ENCODE measurements at places on chromosomes 5 and 9.

GRCh38 chr9:2230362-2230761 lies 215.2 kb downstream of the SMARCA2 start:
- DNase-seq = no peak

- no peak for DNase-seq
Measured at GRCh38 chr5:37254581-37254980, 5.4 kb upstream of the CPLANE1 start.

GRCh38 chr9:90956026-90956810 lies 154.6 kb downstream of the SYK start:
- no peak for DNase-seq

- DNase-seq = no peak
Measured at GRCh38 chr9:108854094-108854493, 1.7 kb downstream of the ACTL7B start.

- no peak for DNase-seq
Measured at GRCh38 chr5:169024421-169024820, 276.5 kb downstream of the SLIT3 start.

DNA sequence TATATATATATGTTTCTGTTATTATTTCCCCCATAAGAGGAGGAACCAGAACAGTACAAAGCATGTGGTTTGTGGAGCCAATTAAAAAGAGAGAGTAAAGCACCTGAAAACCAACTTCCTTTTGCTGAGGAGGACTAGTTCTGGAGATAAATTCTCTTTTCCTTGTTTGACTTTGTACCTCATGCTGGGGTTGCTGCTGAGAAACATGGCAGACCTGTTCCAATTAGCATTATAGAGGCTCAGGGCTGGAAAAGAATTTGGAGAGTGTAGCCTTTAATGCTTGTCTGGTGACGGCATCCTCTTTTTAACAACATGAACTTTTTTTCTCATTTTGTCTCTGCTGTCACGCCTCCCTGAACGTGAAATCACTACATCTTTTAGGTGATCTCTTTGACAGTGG lies 32.8 kb upstream of the NMUR2 start:
- DNase-seq = no peak

DNA sequence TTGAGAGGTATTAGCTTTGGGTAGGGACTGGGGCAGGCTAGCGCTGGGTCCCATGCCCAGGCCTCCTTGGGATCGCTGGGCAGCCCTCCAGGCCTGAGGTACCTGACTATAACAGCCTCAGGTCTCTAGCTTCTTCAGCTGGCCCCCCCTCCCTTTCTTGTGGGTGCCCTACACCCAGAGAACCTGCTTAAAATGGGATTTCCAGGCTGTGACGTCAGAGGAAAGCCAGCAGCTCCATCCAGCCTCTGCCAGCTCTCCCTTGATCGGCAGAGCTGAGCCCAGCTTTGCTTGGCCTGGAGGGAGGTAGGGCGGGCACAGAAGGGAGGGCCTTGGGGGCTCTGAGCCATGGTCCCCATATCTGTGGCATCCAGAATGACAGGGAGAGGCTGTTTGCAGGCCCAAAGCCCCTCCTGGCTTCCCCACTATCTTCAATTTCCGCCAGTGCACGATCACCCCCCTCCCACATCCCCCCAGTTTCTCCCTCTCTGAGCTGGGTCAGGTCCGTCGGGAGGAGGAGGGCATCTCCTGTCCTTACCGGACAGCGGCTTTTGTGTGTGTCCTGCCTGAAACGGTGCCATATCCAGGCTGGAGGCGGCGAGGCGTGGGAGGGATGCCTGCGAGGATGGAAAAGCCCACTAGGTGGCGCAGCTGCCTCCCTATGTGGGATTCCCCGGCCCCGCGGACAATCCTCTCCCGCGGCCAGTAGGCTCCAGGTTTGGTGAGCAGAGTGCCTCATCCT lies 10.8 kb downstream of the REEP2 start:
- DNase-seq = peak; percentile 63

DNA sequence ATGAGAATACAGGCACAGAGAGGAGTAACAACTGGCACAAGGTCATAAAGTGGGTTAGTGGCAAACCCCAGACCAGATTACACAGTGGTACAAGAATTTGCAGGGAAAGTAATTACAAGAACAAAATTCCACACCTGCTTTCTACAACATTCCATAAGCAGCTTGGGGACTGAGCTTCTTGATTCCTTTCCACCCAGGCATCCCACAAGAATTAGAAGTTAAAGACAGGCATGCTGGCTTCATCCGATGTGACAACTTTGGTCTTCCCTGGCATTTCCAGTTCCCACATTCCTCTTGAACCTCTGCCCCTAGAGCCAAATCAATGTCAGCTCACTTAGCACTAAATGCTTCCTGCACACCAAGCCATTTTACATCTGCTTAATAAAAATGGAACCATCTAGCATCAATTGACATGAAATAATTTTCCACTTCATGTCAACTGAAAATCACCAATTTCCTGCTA lies 435.8 kb upstream of the PAPPA start:
- DNase-seq = peak; percentile 83

Data from RCC 7860 (cell line).